ENCODE measurements at places on chromosomes 1 and 21. TPM values are rescaled to one million over a fixed set of nuclear protein-coding genes. Genes with fewer than 3 reads are reported as not detected.

The NBPF6 gene
- not detected for total RNA-seq

The HUNK gene
- total RNA-seq: 1.4 TPM

The GBP1 gene
- total RNA-seq: 0.14 TPM

The LENEP gene
- not detected for total RNA-seq

The DEPDC1 gene
- 13.5 TPM for total RNA-seq

The SUSD4 gene
- total RNA-seq: 0.48 TPM

The OR2L2 gene
- not detected for total RNA-seq

The GADD45A gene
- 81.4 TPM for total RNA-seq

The LCE1D gene
- not detected for total RNA-seq

The VHLL gene
- total RNA-seq: not detected

The BGLAP gene
- total RNA-seq: 0.21 TPM

The RAB42 gene
- 3.5 TPM for total RNA-seq

The DDR2 gene
- total RNA-seq: 0.21 TPM

The C1orf210 gene
- total RNA-seq: not detected

All from A549 treated with Mapracorat at 1 μM for 4 hours (cell line).